ENCODE measurements at places on chromosomes 1 and 21.
A peak's percentile ranks its signal among the peaks of the same experiment; 100 is the strongest.

DNA sequence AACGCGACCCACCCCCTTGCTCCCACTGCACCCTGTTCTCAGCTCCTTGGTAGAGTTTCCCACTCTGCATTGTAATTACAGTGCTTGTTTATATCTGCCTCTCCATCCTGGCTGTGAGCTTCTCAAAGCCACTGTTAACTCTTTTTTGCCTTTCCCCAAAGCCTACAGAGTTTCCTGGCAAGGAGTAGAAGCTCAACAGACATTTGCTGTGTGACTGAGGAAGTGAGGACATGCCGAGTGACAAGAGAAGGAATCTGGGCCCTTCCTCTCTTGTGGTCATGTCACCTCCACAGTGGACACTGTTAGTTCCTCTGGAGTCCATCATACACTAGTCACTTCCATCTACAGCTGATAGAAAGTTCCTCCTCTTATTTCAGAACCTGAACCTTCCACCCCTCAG, 6.1 kb upstream of the IGSF8 start:
- DNase-seq, result no peak

- no peak for DNase-seq
These were observed 29.2 kb downstream of the BCAR3 start for GRCh38 chr1:93652323-93652949.

GRCh38 chr1:226894826-226895225, 24.4 kb downstream of the PSEN2 start:
- DNase-seq, result no peak

DNA sequence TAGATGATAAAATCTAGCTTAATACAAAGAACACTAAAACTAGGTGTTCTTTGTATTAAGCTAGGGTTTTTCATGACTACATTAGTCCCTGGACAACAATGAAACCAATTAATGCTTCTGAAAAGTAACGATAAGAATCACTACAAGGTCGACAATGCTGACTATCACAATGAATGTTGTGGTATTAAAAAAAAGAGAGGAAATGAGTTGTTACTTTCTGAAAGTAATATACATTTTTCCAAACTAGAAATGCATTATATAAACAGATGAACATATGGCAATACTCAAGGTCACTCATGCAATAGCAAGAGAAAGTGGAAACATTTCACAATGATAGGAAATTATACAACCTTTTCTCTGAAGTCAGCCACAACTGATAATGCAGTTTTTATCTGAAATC, 19.0 kb downstream of the DPH5 start:
- DNase-seq, result no peak

DNA sequence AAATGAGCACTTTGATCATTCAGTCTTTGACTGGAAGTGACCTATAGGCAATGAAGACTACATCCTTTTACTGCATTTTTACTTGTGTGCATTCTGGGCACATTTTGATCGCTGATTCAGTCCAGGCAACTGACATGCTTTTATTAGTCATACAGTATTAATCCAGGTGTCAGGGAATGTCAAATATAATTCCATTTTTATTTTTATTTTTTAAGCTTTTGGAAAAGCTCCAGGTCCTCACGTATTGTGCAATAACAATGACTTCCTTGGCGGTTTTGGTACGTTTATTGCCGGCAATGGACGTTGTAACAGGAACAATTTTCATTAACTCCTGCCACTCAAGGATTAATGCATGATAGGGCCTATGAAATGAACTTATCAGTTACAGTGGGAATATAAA, 302.6 kb upstream of the PTBP2 start:
- no peak for DNase-seq

DNA sequence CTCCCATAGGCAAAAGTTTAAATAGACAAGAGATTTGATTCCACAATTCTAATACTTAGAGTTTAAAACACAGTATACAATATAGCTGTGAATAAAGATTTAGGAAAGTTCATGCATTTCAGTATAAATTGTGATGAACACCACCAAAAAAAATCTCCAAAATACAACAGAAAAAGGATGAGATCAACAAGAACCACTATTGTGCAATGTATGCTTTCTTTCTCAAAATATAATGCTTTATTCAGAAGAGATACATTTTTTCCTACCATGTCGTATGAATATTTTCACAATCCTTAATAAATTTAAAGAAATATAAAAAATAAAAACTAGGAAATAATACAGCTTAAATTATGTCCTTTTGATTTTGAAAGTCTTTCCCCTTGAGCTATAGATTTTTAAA, 1309.2 kb downstream of the MRPL39 start:
- DNase-seq, result no peak

DNA sequence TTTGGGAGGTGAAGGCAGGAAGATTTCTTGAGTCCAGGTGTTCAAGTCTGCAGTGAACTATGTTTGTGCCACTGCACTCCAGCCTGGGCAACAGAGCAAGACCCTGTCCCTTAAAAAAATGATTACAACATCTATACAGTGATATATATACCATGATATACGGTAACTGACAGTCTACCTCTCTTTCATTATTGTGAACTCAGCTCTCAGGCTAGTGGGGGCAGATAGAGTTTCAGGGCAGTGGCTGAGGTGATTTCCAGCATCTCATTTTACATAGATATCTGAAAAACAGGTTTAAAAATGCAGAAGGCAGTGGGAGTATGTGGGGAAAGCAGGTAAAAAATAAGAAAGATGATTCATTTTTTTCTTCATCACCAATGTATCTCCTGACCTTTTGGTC, 8.1 kb upstream of the NTNG1 start:
- DNase-seq, result no peak

GRCh38 chr1:200207711-200208126, 180.2 kb downstream of the NR5A2 start:
- no peak for DNase-seq

DNA sequence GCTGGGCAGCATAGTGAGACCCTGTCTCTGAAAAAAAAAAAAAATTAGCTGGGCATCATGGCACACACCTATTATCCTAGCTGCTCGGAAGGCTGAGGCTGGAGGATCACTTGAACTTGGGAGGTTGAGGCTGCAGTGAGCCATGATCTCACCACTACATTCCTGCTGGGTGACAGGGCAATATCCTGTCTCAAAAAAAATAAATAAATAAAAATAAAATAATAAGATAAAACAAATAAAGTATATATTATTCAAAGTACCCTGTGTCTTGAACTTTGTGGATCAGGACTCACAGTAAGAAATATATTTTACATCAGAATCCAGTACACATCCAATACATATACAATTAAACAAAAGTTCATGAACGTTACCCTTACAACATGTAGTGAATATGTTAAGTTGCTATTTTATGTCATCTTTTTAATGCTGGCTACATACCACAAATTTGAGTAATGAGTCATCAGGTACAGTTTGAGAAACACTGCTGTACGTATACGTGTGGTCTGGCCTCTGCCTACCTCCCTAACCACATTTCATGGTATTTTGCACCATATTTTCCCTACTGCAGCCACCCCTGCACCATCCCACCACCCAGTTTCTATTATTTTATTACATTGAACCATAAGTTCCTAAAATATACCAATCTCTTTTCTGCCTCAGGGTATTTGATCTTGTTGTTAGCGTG, 4.4 kb downstream of the NME7 start:
- DNase-seq, result peak; percentile 61

DNA sequence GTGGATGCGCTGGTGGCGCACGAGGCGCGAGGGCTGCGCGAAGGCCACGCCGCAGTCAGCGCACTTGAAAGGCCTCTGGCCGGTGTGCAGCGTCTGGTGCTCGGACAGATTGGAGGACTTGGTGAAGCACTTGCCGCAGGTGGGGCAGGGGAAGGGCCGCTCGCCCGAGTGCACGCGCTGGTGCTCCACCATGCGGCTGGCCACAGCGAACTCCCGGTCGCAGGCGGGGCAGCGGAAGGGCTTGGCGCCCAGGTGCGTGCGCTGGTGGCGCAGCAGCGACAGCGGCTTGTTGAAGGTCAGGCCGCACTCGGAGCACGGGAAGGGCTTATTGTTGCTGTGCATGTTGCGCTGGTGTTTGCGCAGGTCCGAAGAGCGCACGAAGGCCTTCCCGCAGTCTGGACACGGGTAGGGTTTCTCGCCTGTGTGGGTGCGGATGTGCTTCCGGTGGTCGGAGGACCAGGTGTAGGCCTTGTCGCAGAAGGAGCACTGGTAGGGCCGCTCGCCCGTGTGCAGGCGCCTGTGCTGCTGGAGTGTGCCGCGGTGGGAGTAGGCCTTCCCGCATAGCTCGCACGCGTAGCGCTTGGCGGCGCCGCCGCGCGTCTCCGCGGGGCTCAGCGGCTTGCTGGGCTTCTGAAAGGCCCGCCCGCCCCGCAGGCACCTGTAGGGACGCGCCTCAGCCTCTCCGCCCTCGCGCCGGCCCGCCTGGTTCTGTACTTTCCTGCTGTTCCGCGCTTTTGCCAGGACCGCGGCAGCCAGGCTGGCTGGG, 4.7 kb downstream of the ZNF648 start:
- DNase-seq, result no peak

DNA sequence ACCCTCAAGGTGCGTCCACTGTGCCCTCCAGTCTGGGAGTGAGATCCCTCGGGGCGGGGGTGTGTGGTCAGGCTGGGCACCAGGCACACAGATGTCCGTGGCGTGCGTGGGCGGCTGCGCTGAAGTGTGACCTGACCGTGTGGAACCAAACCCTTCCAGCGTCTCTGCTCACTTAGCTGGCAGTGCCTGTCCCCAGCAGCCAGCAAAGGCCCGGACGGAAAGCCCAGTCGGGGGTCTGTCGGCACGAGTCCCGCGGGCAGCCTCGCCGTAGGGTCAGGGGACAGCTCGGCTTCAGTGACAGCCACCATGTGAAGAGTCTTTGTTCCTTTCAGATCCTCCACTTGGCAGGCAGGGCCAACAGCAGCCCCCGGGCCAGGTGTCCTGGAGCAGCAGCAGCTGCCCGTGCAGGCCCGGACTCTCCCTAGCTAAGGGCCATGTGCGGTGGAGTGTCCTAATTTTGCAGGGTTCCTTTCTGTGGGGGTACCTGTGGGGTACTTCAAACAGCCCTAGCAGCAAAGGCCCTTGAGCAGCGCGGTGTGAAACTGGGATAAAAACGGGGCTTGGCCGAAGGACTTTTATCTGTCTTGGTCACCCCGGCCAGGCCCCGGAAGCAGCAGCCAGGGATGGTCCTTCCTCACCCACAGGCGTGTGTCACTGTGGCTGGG, 11.6 kb downstream of the TTLL10 start:
- DNase-seq, result no peak

- no peak for DNase-seq
These were observed 485.9 kb downstream of the OMA1 start for GRCh38 chr1:58060559-58061170.

DNA sequence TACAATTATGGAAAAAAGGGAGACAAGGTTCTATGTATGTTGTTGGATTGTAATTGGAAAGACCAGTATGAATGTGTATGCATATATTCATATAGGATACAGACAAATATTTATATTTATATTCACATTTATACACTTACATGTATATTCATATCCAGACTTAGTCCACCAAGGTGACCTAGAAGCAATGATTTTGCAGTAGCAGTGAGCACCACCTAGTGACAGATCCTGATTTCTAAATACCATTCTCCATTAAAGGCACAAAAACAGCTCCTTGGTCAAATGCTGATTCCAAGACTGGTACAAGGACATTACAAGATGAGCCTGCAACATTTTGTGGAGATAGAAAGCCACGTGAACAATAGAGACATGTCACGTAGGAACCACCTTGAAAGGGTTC, 153.4 kb downstream of the SDCCAG8 start:
- DNase-seq, result no peak

DNA sequence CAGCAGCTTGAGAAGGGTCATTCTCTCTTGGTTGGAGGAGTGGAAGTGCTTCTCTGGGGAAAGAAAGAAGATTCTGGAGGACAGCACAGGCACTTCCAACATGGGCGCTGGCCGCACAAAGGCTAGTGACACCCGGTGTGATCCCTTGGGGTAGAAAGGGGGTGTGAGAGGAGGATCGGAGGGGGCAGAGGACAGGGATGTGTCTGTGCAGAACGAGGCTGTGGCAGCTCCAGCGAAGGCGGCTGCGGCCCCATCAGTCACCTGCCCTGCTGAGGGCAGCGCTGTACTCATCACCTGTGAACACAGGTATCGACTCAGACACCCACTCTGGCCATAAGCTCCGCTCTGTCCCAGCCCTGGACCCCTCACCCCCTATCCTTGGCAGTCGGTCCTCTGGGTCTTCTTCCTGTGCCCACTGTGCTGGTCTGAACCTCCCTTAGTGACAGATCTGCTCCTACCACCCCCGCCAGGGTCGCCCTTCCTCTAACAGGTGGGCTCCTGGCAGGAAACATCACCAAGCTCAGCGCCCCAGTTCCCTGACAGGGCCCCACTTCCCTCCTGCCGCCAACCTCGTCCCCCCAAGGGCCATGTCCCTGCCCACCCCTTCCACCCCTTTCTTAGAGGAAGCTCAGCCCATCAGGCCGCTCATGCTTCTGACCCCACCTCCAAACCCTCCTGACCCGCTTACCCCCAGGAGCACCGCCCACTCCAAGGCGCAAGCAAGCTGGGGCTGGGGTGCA, 20.1 kb downstream of the TP73 start:
- DNase-seq, result no peak

DNA sequence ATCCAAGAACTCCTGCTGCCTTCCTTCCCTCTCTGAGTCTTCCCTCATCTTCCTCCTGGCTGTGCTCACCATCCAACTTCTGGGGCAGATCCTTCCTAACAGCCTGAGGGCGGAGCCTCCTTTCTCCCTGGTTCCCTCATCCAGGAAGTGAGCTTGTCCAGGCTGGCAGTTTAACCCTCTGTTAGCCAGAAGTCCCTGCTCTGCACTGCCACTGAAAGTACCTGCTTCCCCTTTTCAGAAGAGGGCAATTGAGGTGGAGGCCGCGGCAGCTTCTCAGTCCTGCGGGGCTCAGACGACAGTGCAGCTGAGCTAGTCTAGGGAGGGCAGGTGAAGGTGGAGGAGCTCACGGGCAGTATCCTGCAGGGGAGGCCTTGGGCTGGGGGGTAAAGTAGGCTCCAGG, 149.1 kb downstream of the FCRL5 start:
- DNase-seq, result no peak

DNA sequence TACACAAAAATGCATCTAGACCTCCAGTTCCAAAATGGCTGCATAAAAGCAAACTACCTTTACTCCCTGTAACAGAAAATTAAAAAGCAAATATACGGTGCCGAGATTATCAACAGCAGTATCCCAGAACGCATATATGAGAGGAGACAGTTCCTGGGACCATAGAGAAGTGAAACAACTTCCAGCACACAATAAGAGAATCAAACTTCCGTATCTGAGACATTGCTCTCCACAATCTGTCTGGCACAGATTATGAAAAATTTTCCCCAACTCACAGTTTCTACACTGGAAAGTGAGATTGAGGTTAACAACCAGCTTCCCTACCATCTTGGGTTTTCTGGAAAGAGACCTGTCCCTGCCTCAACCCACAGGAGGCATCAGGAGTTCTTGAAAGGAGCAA, 47.2 kb upstream of the ST6GALNAC3 start:
- no peak for DNase-seq

DNA sequence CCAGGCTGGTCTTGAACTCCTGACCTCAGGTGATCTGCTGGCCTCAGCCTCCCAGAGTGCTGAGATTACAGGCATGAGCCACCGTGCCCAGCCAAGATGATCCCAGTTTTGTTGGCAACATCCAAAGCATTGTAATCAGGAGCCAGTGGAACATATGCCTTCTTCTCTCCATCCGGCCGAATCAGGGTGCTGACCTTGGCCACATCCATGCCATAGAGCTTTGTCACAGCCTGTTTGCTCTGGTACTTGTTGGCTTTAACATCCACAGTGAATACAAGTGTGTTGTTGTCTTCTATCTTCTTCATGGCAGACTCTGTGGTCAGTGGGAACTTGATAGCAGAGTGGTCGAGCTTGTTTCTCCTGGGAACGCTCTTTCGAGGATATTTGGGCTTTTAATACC, 17.1 kb downstream of the TNFRSF8 start:
- no peak for DNase-seq

- DNase-seq, result no peak
These were observed 561 bp upstream of the ARHGEF19 start for GRCh38 chr1:16213013-16213412.
